AG09319 (cell line): ENCODE measurements at places on chromosomes 11 and 22.

GRCh38 chr11:79438631-79439409, 2.0 kb downstream of the TENM4 start:
- DNase-seq: no peak

GRCh38 chr11:84552791-84553190, 1074.4 kb downstream of the DLG2 start:
- DNase-seq: no peak

GRCh38 chr11:46463701-46464421, 72.3 kb upstream of the CHRM4 start:
- no peak for DNase-seq

DNA sequence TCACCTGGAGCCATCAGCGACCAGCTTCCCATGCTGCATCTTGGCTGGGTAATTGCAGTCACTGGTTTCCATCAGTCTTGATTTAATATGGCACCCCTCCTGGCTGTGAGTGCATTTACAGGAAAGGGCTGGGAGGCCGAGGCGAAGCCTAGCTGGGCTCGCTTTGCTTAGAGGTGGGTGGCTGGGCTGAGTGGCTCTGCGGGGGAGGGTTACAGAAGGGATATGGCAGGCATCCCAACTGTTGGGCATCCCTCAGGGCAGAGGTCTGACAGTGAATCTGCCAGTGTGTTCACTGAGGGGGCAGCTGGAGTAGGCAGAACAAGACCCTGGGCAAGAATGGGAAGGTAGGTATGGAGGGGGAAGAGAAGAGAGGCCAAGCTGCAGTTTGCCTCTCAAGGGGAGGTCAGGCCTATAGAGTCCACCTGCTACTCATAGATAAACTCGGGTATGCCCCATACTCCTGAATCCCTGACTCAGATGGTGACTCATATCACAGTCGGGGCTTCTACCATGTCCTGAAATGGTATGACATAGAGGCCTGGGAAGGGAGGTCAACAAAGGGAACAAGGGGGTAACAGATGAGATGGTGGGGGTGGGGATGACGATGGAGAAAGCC, 77.5 kb upstream of the PHOX2A start:
- no peak for DNase-seq

GRCh38 chr11:100367892-100368291, 319.2 kb upstream of the ARHGAP42 start:
- no peak for DNase-seq

DNA sequence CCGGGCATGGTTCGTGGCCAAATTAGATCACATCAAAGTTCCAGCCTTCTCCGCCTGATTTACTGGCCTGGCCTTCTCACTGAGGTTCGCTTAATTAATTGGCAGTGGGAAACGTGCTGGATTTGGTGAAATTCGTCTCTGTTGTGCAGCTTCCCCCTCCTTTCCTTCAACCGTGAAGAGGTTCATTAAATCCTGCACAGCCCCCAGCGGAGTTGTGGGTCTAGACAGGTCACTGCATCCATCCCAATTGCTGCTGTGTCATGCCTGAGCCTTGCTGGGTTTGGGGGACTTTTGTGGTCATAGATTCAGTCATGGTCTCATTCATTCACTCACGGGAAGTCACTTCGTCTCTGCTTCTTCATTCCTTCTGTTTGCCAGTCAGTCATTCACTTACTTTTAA, 90.0 kb downstream of the INSC start:
- no peak for DNase-seq

DNA sequence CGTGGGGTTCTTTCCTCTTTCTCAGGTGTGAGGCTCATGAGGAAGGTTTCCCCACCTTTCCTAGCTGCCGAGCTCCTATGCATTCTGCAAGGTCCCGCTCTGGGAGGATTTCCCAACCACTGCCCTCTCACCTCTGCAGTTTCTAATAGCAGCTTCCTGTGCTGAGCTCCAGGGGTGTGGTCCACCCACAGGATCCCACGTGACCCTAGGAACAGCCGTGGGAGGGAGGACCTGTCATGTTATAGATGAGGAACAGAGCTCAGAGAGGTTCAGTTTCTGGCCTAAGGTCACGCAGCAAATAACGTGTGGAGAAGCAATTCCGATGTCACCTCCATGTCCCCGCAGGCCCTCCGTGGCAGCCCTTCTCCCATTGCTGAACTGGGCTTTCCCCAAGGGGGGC, 38.5 kb downstream of the FLRT1 start:
- DNase-seq: no peak

GRCh38 chr11:56909080-56909479, 79.6 kb upstream of the OR5AK2 start:
- DNase-seq: no peak

GRCh38 chr11:19320827-19321226, 80.1 kb upstream of the E2F8 start:
- DNase-seq: no peak

GRCh38 chr11:7642747-7643146, 30.6 kb downstream of the CYB5R2 start:
- DNase-seq: no peak

DNA sequence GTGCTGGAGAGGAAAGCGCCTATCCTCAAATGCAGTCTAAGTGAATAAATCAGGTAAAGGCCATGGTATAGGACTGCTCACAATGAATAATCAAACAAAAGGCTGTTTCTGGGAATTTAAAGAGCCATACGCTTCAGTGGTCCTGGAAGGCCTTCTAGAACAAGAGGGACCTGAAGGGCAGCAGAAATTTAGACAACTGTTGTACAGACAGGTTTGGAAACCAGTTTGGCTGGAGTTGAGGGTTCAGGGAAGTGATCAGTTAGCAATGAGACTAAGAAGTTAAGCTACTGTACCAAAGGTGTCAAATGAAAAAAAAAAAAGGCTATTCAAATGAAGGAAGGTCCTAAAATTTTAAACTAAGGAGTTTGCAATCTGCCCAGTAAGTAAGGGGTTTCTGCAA, 56.6 kb upstream of the SCUBE2 start:
- DNase-seq: no peak

DNA sequence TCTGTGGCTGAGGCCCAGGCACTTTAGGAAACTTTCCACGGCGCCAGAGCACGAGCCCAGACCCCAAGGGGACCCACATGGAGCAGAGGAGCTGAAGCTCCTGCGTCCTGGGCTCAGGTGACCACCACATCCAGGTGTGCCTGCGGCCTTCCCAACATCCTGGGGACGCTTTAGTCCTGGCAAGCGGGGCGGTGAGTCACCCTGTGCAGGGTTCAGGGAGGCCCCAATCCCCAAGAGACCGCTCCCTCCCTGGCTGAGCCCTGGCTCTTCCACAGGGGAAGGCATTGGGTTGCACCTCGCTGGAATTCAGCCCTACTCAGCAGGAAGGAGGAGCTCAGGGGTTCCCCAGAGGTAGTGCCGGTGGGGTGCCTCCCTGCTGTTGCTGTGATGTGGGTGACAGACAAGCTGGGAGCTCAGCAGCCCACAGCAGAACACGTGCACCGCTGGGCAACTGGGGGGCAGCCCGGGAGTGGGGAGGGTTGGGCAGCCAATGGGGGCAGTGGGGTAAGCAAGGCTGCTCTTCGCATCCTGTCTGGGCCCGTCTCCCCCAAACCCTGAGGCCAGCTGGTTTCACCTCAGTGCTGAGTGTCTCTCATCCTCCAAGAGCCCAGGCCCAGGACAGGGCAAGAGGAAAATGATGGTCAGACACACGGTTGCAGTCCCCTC, 802.8 kb downstream of the BRD1 start:
- DNase-seq: no peak

DNA sequence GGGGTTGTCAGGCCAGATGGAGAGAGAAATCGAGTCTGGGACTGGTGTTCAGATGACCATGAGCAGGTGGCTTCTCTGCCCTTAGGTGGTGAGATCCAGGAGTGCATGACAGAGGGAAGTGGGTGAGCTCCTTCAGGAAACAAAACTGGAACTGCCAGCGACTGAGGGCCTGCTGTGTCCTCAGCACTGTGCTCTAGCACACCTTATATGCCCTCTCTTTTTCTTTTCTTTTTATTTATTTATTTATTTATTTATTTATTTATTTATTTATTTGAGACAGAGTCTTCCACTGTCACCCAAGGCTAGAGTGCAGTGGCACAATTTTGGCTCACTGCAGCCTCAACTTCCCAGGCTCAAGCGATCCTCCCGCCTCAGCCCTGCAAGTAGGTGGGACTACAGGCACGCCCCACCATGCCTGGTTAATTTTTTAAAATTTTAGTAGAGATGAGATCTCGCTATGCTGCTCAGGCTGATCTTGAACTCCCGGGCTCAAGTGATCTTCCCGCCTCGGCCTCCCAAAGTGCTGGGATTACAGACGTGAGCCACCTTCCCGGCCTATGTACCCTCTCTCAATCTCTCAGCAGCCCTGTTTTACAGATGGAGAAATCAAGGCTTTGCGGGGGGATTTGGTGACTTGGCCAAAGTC, 14.8 kb upstream of the RASD2 start:
- no peak for DNase-seq

DNA sequence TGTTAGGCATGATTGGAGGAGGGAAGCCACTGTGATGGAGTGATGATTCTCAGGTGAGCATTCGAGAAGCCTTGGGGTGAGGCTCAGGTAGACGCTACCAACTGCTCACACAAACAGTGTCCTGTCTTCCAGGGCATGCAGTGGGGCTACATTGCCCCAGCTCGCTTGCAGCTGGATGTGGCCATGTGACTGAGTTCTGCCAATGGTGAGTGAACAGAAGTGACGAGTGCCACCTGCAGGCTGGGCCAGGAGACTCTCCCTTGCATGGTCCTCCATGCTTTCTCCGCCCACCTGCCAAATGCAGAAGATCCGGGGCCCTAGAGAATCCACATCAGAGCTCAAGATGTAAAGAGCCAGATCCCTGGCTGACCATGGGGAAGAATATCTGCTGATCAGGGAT, 195.9 kb downstream of the BCR start:
- DNase-seq: no peak
